ENCODE measurements at places on chromosomes 12 and 14. TPM values are rescaled to one million over a fixed set of nuclear protein-coding genes. Genes with fewer than 3 reads are reported as not detected.

The TPH2 gene
- not detected for total RNA-seq

The DEGS2 gene
- not detected for total RNA-seq

The TAS2R19 gene
- total RNA-seq = 5.5 TPM

The CISTR gene
- not detected for total RNA-seq

The JAG2 gene
- 0.37 TPM for total RNA-seq

The NID2 gene
- total RNA-seq = 61.7 TPM
